CD8-positive, alpha-beta T cell (primary cell): ENCODE measurements at places on chromosomes 5 and 9. TPM values are rescaled to one million over a fixed set of nuclear protein-coding genes. Genes with fewer than 3 reads are reported as not detected.

ATOX1 gene
- 13.2 TPM for total RNA-seq

PRRX2 gene
- not detected for total RNA-seq

- DNase-seq: no peak
These were observed 358.4 kb upstream of the RPS23 start for GRCh38 chr5:82636591-82636990.

- no peak for DNase-seq
These were observed 275.8 kb upstream of the IRX2 start for GRCh38 chr5:3027185-3027865.

DNA sequence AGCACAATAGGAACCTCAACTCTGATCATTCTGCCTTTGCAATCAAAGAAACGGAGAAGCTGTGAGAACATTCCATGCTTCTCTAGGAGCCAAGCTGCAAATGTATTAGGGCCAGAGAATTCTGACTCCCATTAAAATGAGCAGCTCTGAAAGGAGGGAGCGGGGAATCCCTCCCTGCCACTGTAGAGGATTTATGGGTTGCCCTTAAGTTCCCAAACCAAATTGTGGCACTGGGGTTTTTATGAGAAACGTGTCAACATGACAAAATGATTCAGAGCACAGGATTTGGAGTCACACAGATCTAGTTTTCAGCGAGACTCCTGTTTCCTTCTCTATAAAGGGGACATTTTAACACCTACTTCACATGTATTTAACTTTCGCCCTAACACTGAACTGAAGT lies 1.8 kb downstream of the IL6ST start:
- no peak for DNase-seq

GRCh38 chr9:92616655-92617111 lies 53.2 kb downstream of the IPPK start:
- DNase-seq: no peak

GRCh38 chr9:106405871-106406435 lies 457.0 kb upstream of the ZNF462 start:
- DNase-seq: no peak

CCL21 gene
- total RNA-seq: not detected

- no peak for DNase-seq
These were observed 111.9 kb downstream of the NTRK2 start for GRCh38 chr9:84781458-84781857.

DNA sequence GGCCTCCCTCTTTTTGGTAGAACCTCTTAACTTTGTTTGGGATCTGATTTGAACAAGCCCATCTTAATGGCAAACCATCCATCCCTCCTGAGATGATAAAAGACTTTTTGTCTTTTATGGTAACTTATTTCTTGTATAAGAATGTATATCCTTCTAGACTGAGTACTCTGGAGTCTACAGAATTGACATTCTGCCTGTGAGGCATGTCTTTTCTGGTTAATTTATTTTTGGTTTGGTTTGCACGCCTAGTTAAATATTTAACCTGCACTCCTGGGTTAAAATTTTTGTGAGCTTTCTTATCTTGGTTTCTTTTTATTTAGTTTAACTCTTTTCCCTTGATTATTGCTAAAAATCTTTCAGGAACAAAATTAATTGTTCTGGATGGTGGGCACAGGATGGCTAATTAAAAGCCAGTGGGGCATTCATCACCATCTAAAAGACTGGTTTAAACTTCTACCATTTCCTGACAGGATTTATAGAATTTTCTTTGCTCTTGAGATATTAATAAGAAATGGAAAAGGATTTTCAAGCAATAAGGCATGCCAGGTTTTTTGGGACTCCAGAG lies 50.3 kb downstream of the PHAX start:
- no peak for DNase-seq

ZNG1E gene
- 30.9 TPM for total RNA-seq

DNA sequence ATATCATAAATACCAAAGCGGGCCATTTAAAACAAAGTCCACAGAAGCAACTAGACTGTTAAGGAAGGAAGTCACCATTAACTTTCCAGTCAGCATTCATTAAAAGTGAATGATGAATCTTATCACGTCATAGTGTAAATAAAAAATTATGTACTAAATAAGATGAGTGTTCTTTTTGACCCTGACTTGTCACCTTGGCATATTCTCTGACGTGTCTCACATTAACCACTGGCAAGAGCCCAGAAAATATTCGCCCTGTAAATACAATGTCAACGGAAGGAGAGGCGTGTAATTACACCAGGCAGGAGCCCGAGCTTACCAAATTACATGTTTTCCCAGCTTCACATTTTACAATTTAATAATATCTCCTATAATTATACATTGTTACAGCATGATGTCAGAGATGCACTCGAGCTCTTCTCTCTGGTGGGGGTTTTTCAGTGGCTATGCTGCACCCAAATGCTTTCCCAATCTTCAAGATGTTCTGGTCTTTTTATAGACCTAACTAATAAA lies 29.3 kb upstream of the UBE2QL1 start:
- DNase-seq: no peak

GRCh38 chr9:28882529-28882928 lies 1309.2 kb upstream of the C9orf72 start:
- no peak for DNase-seq

GRCh38 chr5:167639766-167640165 lies 651.7 kb upstream of the WWC1 start:
- DNase-seq: no peak

IFNA2 gene
- total RNA-seq: not detected

DNA sequence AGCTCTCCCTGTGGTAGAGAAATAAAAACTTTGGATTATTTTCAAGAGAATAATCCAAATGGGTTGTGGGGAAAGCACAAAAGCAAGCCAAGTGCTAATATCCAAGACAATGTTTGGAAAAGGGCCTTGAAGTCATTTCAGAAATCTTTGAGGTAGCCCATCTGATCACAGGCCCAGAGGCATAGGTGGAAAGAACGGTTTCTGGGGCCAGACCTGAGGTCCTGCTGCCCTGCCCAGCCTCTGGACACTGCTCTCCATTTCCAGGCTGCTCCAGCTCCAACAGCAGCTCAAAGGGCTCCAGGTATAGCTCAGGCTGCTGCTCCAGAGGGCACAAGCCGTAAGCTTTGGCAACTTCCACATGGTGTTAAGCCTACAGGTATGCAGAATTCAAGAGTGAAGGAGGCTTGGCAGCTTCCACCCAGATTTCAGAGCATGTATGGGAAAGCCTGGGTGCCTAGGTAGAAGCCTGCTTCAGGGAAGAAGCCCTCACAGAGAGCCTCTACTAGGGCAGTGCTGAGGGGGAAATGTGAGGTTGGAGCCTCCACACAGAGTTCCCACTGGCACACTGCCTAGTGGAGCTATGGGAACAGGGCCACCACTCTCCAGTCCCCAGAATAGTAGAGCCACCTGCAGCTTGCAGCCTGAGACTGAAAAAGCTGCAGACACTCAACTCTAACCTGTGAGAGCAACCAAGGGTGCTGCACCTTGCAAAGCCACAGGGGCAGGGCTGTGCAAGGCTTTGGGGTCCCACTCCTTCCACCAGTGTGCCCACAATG lies 133.1 kb downstream of the PIK3R1 start:
- DNase-seq: no peak

GRCh38 chr5:13664377-13664776 lies 280.1 kb downstream of the DNAH5 start:
- no peak for DNase-seq

GRCh38 chr5:173903396-173904140 lies 15.4 kb downstream of the CPEB4 start:
- no peak for DNase-seq

ABCA2 gene
- total RNA-seq: 87.5 TPM

SHC3 gene
- total RNA-seq: not detected

GRCh38 chr9:14323985-14324650 lies 10.2 kb upstream of the NFIB start:
- no peak for DNase-seq

SLC34A1 gene
- not detected for total RNA-seq
